HT-29 (cell line): ENCODE measurements at places on chromosomes 5 and 9.

DNA sequence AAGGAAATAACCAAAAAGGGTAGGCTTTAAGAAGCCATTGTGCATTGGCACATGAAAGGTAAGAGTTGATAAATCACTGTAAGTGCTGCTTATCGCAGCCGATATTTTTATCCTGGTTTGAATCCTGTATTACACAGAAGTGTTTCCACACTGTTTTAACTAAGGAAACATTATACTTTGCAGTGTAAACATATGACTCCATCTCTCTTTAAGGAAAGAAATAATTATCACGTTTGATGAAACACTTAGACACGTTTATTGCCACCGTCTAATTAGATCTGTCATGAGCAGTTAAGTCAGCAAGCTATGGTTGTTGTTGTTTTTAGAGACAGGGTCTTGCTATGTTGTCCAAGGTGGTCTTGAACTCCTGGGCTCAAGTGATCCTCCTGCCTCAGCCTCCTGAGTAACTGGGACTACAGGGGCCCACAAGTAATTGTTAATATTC lies 85.7 kb upstream of the TNFAIP8 start:
- no peak for DNase-seq

DNA sequence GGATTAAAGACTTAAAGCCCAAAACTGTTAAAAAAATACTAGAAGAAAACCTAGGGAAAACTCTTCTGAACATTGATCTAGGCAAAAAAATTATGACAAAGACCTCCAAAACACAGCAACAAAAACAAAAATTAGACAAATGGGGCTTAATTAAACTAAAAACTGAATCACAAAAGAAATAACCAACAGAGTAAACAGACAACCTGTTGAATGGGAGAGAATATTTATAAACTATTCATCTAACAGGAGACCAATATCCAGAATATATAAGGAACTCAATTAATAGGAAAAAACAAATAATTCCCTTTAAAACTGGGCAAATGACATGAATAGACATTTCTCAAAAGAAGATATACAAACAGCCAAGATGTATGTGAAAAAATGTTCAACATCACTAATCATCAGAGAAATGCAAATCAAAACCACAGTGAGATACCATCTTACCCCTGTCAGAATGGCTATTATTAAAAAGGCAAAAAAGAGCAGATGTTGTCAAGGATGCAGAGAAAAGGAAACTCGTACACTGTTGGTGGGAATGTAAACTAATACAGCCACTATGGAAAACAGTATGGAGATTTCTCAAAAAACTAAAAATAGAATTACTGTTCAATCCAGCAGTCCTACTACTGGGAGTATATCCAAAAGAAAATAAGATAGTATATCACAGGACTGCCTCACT lies 50.2 kb upstream of the TLX3 start:
- DNase-seq = no peak

DNA sequence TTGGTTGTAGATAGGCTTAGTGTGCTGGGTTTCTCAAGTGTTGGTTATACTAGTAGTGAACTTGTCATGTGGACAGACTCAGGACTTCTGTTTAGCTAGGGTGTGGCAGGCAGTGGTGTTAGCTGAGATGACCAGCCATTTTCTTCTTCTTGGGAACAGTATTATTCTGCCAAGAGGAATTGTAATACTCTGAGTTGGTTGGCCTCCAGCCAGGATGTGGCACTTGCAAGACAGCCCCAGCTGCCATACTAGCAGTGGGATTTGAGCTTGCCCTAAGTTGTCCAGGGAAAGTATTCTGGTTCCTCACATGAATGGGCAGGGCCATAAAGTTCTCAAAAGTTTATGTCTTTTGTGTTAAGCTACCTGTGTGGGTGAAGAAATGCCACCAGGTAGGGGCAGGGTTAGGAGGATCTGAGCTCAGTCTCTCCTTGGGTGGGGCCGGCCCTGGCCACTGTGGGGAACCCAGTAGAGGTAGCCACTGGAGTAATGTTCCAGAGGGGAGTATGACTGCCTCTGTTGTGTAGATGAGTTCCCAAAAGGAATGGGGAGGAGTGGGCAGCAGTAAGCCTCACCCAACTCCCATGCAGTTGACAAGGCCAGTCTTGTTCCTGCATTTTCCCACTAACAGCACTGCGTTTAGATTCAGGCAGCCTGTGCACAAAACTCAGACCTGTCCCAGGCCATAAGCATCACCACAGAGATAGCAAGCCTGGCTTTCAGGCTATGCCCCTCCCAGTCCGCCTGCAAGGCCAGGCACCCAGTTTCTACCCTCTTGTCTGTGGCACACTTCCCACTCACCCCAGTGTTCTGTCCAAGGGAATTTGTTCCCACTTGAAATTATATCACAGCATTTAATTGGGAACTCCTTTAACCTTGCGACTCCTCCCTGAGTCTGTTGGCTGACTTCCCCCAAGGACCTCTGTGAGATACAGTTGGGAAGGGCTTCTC lies 250.7 kb downstream of the ANXA1 start:
- no peak for DNase-seq

- DNase-seq = peak; percentile 18
These were observed 32.1 kb downstream of the MARCHF3 start for GRCh38 chr5:126998201-126998631.

DNA sequence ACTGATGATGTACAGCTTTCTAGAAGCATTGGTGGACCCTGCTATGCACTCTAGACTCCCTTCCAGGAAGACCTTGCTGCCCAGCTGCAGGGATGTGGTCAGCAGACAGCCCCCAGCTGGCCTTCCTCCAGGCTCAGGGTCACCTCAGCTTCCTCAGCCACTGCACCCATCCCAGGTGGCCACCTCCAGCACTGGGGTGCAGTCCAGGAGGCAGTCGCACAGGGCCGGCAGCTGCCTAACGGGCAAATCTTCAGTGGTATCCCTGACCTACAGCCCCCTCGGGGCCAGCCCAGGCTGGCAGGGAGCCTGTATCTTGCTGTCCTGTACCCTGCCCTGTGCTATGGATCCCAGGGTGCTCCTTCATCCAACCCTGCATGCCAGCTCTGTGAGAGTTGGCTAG lies 81.8 kb downstream of the GADD45G start:
- DNase-seq = no peak

GRCh38 chr9:136171801-136172411 lies 33.0 kb downstream of the LHX3 start:
- no peak for DNase-seq

DNA sequence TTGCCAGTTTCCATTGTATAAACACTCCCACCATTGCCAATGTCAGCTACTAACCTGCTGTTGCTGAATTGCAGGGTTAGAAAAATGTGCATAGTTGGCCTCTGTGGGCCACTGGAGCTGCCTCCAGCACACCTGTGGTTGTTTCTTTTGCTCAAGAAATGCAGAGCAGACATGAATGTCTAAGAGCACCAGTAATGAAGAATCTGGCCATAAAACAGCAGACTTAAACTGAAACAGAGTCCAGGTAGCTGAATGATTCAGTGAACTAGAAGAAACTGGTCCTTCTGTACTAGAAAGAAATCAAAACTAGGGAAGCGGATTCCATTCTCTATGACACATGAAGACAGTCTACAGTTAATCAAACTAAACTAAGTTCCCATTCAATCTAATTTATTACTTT lies 48.2 kb downstream of the NUDT12 start:
- DNase-seq = no peak

- no peak for DNase-seq
These were observed 14.7 kb downstream of the SIL1 start for GRCh38 chr5:139183502-139183901.

DNA sequence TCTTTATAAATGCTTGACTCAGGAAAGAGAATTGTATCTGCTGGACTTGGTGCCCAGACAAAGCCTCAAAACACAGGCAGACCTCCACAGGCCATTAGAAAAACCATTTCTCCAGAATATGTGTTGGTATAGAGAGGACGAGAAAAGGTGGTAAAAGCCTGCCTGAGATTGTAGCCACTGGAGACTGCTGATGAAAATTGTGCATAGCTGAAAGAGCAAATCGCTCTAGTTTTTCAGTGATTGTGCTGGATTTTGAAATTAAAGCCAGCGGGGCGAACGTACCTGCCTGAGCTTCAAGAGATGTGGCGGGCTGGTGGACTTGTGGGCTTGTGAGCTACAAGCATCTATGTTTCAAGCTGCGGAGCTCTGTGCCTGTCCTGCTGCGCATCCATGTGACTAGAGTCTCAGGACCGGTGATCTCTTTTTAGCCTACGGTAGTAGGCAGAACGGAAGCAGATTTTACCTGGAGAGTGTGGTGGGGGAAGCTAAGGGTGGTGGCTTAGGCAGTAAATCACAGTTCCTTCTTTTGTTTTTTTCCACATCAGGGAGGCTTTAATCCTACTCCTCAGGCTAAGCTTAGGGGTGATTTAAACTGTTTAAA lies 193.6 kb downstream of the SREK1 start:
- DNase-seq = no peak

DNA sequence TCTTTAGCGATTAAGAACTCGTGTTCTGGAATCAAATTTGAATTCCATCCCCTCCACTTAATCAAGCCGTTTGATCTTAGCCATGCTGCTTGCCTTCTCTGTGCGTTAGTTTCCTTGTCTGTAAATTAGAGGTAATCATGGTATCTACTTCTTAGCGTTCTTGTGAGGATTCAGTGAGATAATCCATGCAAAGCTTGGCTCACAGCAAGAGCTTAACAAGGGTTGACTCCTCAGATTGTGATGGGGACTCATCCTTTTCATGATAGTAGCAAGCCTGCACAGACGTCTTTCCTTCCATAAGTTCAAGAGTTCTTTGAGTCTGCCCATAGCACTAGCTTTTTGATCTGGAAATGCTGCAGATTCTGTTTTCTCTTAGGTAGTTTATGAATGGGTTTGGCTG lies 72.8 kb downstream of the TRIO start:
- no peak for DNase-seq

GRCh38 chr5:518721-519120 lies 5.5 kb downstream of the SLC9A3 start:
- peak; percentile 57 for DNase-seq

DNA sequence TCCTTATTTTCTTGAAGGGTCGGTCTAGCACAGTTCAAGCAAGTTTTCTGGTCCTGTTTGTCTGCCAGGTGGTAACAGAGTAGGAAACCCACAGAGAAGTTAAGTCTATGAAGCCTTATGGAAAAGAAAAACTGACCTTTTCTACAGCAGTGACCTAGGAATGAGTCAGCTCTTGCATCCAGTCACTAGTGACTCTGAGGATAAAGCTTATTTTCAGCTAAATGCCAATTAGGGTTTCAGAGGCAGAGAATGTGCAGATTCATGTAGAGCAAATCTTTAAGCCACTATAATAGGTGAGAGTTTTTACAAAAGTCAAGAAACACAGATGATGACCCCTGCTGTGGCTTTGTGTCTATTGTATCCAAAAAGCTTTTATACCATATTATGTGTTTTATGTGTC lies 100.7 kb downstream of the CWC27 start:
- DNase-seq = peak; percentile 22

DNA sequence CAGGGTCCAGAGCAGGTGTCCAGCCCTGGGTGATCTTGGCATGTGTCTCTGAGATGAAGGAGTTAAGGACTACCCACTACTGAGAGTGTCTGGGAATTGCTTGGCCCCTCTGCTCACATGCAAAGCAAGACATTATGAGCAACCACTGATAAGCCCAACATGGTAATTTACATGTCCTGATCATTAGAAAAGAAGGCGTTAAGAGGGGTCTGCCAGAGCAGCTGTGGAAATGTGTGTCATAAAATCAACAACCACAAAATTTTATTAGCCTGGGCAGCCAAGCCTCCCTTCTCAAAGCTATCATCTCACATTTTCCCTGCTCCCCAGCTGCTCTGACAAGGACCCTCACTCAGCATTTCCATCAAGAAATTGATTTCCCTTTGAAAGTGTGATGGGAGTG lies 351.0 kb downstream of the SPOCK1 start:
- no peak for DNase-seq

DNA sequence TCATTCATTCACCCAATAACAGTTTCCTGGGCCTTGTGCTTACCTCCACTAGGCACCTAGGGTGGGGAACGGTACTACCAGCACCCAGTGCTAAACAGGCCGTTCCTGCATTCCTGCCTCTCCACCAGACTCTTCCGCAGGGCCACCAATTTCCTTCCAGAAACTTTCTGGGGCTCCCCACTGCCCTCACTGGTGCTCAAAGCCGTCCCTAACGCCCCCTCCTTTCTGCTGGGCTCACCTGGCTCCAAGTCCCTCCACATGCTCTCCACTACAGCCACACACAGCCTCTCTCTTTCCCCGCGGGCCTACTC lies 1.4 kb downstream of the PHF19 start:
- DNase-seq = peak; percentile 29

DNA sequence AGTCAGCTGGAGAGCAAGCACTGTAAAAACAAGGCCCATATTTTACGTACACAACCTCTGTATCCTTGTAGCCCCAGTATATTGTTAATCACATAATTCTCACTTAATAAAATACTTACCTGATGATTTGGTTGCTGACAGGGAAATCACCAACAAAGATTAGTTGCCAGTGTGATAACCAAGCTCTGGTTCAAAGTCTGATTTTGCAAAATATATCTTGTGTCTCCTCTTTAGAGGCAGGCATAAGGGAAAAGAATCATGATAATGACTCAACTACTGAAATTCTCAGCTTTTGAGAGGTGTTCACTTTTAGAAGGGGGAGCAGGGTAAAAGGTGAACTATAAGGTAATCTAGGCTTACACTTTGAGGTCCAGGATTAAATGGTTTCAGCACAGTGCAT lies 351.1 kb upstream of the CD180 start:
- no peak for DNase-seq

DNA sequence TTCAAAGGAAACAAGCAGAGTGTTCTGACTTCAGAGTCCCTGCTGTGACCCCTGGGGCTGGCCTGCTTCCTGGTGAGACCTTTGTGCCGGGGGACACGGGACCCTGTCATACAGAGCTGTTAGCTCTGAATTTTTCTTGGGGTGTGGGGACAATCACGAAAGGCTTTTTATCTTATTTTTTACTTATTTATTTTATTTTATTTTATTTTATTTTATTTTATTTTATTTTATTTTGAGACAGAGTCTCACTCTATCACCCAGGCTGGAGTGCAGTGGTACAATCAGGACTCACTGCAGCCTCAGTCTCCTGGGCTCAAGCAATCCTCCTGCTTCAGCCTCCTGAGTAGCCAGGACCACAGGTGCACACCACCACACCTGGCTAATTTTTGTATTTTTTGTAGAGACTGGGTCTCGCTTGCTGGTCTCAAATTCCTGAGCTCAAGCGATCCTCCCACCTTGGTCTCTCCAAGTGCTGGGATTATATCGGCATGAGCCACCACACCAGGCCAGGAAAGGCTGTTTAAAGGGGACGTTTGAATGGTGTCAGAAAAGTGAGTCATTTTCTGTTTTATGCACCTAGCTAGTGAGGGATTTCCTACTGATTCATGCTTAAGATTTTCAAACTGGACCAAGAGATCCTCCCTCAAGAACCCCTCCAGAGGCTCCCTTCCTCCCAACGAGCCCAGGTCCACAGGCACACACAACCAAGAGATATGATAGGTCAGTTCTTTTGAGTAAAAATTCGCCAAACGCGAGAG lies 75.7 kb downstream of the OLFM1 start:
- no peak for DNase-seq

DNA sequence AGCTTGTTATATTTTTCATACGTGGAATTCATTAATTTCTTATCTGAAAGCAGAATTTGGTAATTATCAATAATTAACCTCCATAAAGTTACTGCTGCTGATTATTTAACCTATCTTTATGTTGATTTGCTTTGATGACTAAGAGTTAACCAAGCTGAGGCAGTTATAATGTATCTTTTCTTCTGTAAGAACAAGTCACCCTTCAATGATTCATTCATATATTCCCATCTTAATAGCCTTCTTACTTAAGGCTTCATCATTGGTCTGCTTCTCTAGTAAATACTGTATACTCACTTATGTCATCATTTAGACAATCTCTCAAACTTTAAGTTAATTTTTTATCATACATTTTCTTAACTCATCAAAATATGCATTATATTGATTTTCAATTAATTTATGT lies 592.2 kb downstream of the ANXA1 start:
- DNase-seq = no peak

GRCh38 chr5:150103678-150104549 lies 17.6 kb upstream of the CSF1R start:
- DNase-seq = no peak
